Ureter (tissue), 1 donor: ENCODE measurements at places on chromosomes 5 and 9.

- no peak for DNase-seq
Observed at GRCh38 chr5:119174578-119175163, 103.8 kb downstream of the DMXL1 start.

GRCh38 chr5:74054139-74054538 is 428.1 kb downstream of the ARHGEF28 start:
- no peak for DNase-seq

- DNase-seq: no peak
Observed at GRCh38 chr9:34465468-34465867, 6.9 kb downstream of the DNAI1 start.

GRCh38 chr9:27880156-27880555 is 306.9 kb upstream of the C9orf72 start:
- no peak for DNase-seq

GRCh38 chr5:95708876-95709275 is 22.3 kb upstream of the RHOBTB3 start:
- no peak for DNase-seq

DNA sequence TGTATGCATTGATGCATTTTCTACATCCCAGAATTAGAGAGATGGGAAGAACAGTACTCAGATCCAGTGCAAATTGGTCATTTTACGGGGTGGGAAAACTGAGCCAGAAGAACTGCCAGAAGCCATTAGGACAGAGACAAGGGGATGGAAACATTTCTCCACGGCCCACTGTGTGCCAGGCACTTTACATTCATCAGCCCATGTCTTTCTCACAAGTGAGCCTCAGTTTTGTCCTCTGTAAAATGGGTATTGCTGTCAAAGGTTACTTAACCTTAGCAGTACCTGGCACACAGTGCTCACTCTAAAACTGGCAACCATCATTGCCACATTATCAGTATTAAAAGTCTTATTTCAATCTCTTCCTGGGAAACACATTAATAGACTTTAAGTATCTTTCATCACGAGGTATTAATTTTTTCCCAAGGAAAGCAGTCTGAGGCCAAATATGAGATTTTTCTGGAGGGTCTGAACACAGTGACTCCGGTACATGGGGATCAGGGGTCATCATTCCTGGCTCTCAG is 5.2 kb downstream of the DUSP1 start:
- no peak for DNase-seq

DNA sequence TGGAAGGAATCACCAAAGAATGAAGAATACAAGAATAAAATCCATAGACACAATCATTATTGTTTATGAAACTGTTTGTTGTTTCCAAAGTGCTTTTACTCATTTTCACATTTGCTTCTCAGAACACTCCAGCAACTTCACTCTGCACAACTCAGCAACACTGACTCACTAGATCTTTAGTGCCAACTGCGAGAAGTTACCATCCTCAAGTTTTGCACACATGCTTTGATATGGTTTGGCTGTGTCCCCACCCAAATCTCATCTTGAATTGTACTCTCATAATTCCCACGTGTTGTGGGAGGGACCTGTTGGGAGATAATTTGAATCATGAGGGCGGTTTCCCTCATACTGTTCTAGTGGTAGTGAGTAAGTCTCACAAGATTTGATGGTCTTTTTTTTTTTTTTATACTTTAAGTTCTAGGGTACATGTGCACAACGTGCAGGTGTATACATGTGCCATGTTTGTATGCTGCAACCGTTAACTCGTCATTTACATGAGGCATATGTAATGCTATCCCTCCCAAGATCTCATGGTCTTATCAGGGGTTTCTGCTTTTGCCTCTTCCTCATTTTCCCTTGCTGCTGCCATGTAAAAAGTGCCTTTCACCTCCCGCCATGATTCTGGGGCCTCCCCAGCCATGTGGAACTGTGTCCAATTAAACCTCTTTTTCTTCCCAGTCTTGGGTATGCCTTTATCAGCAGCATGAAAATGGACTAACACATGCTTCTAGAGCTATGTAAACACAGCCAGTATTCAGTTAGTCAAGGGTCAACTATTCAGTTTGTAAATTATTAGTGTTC is 36.9 kb downstream of the CLINT1 start:
- no peak for DNase-seq
